ENCODE measurements at places on chromosomes 5 and 9.

GRCh38 chr9:127973169-127974000 lies 7.4 kb downstream of the EEIG1 start:
- no peak for DNase-seq

- DNase-seq = no peak
Measured at GRCh38 chr5:139389701-139390638, at the start of gene MZB1. Gene MZB1 (minus strand): TSS chr5:139389913. CDS start chr5:139389856, 57 bp downstream.

DNA sequence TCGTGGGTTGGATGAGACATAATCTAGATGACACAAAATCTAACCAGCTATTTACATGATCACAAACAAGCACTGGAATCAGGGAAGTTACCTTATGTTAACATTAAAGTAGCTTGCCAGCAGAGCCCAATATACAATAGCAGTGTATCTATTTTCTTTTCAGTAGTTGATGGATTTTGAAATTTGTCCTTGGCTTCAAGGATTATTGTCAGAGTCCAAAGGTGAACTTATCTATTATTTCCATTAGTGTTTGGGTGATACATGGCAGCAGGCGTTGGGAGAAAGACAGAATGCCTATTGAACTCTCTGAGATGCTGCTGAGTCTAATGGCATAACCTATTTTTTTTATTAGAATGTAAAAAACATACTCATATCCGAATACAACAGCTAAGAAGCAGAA lies 223.2 kb upstream of the ACTBL2 start:
- no peak for DNase-seq

DNA sequence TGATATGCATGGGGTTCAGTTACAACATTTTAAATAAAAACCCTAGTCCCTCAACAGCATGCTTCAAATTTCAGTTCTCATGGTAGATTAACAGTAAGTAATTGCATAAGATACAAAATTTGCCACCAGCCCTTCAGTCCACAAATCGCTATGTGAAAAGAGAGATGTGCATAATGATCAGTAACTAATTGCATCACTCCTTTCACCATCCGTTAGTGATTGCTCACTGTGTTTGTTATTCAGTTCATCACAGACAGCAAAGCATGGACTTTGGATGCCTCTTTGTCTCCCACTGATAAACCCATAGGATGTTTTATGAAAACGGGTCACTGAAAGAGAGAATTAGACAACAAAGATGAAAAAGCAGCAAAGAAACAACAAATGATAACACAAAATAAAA lies 103.2 kb downstream of the MCTP1 start:
- DNase-seq = no peak

- DNase-seq = no peak
Measured at GRCh38 chr9:81423589-81424326, 265.6 kb downstream of the TLE1 start.

DNA sequence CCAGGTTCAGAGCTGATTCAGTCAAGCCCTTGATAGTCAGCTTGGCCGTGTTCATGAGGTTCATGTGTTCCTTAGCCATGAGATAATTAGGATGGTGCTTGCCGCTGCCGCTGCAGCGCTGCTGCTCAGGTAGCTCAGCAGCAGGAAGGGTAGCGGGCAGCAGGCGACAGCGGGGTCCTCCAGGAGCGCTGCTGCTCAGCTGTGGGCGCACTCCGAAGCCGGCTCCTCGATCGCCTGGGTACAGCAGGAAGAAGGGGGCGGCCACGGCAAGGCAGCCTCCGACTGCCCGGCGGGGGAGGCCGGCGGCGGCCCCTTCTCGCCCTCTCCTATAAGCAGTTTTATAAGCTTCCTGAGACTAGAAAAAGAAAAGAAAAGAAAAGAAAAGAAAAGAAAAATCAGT lies 1253.6 kb downstream of the EFNA5 start:
- DNase-seq = no peak

GRCh38 chr9:101333926-101334702 lies 50.7 kb downstream of the BAAT start:
- DNase-seq = no peak

GRCh38 chr5:154524181-154524580 lies 46.2 kb upstream of the HAND1 start:
- no peak for DNase-seq
